ENCODE measurements at places on chromosomes 16 and 17. TPM values are rescaled to one million over a fixed set of nuclear protein-coding genes. Genes with fewer than 3 reads are reported as not detected.

Gene CD19
- not detected for polyA plus RNA-seq

Gene LRRC37B
- polyA plus RNA-seq: 11.2 TPM

Gene ITGAD
- not detected for polyA plus RNA-seq

Gene ABCC11
- polyA plus RNA-seq: not detected

Gene MT1M
- not detected for polyA plus RNA-seq

Gene CA7
- polyA plus RNA-seq: not detected

Gene PMFBP1
- not detected for polyA plus RNA-seq

Gene PHF23
- 21.8 TPM for polyA plus RNA-seq

Gene HS3ST6
- polyA plus RNA-seq: not detected

Gene CSH1
- not detected for polyA plus RNA-seq

Gene BBS2
- polyA plus RNA-seq: 37.0 TPM

Gene NDE1
- polyA plus RNA-seq: 43.1 TPM

Gene TUFM
- polyA plus RNA-seq: 125 TPM

Gene ZG16B
- 0.82 TPM for polyA plus RNA-seq

Gene NPIPB5
- polyA plus RNA-seq: 4.6 TPM

Gene OVCA2
- polyA plus RNA-seq: 106 TPM

Gene ANKRD40
- 3.8 TPM for polyA plus RNA-seq

Gene METRNL
- polyA plus RNA-seq: 3.1 TPM

Gene KCNJ12
- not detected for polyA plus RNA-seq

Gene ALOX15B
- not detected for polyA plus RNA-seq

Gene TMC7
- polyA plus RNA-seq: 0.10 TPM

Gene CES1
- 3.5 TPM for polyA plus RNA-seq

Gene ZNF423
- not detected for polyA plus RNA-seq

Gene ALDOC
- polyA plus RNA-seq: 98.3 TPM

Gene KRTAP4-16
- polyA plus RNA-seq: not detected

Gene TP53TG3B
- not detected for polyA plus RNA-seq

Gene IFT20
- 44.9 TPM for polyA plus RNA-seq

Gene GGT6
- not detected for polyA plus RNA-seq

Gene MAF
- 1.4 TPM for polyA plus RNA-seq

Gene SOX15
- not detected for polyA plus RNA-seq

Gene OR1F1
- 0.61 TPM for polyA plus RNA-seq

Gene ZFPM1
- 0.16 TPM for polyA plus RNA-seq

Gene CCL23
- not detected for polyA plus RNA-seq

Gene MMP15
- not detected for polyA plus RNA-seq

Gene CES4A
- 1.6 TPM for polyA plus RNA-seq

Gene AATK
- 0.26 TPM for polyA plus RNA-seq

Gene CPSF4L
- not detected for polyA plus RNA-seq

Gene SPN
- 103 TPM for polyA plus RNA-seq

Gene NOL11
- polyA plus RNA-seq: 18.6 TPM

Gene RNF112
- not detected for polyA plus RNA-seq

Gene ADAMTS18
- polyA plus RNA-seq: not detected

Gene TMEM92
- polyA plus RNA-seq: not detected

Gene GAS2L2
- polyA plus RNA-seq: not detected

Gene PSME3
- 114 TPM for polyA plus RNA-seq

Gene CRYM
- not detected for polyA plus RNA-seq

Gene TNFRSF12A
- 0.78 TPM for polyA plus RNA-seq

Gene KRT25
- polyA plus RNA-seq: not detected

Gene CLDN9
- not detected for polyA plus RNA-seq

Gene SPATA32
- polyA plus RNA-seq: 0.36 TPM

Gene KRT17
- polyA plus RNA-seq: not detected

Gene OR1A1
- not detected for polyA plus RNA-seq

Gene PRR15L
- polyA plus RNA-seq: not detected

Gene CTRL
- 1.1 TPM for polyA plus RNA-seq

Gene NTN1
- polyA plus RNA-seq: not detected
